Stimulated activated CD4-positive, alpha-beta T cell treated with anti-CD3 and anti-CD28 coated beads, TNF-alpha, amount 100 ng/mL, for 24 hours (primary cell): ENCODE measurements at places on chromosomes 2 and 18.

DNA sequence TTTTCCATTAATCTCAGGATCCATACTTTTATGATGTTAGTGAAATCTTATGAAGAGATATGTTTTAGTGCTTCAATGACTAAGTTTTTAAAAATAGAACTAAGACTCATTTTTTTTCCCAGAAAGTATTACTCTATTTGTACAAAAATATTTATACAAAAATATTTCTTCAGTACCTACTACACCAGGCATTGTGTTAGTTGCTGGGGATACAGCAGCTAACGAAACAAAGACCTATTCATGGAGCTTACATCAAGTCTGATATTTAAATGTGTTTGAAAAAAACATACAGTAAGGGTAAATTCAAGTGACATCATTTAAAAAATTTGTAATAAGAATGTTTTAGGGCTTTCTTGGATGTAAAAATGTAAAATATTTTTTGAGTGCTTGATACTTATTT is 11.6 kb downstream of the VAPA start:
- DNase-seq, result no peak

GRCh38 chr2:73896362-73897239 is 3.8 kb downstream of the ACTG2 start:
- DNase-seq, result no peak

DNA sequence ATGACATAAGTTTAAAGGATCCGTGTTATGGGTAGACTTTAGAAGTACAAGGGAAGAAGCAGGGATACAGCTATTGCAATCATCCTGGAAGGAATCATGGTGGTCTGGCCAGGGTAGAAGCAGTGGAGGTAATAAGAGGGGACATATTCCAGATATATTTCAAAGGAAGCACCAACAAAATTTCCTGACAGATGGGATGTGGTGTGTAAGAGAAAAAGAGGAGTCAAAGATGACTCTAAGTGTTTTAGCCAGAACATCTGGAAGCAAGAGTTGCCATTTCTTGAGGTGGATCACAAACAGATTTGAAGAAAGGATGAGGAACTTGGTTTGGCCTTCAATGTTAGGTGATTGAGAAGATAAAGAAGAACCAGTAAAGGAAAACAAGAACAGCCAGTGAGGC is 133.1 kb upstream of the CTAGE1 start:
- no peak for DNase-seq

DNA sequence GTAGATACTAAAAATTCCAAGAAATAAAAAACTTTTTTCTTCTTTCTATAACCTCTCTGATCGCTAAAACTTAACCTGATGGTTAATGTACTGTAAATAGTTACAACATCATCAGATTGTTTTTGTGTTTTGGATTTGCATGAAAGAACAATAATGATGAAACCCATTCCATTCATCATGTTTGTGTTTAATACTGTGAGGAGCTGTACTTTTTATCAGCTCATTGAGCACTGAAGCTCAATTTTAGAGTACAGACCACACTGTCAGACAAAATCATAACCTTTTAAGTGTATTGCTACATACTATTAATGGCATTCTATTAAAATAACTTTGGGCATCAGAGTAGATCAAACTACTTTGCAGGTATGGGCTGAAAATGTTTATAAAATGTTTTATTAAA is 14.8 kb upstream of the BBS5 start:
- no peak for DNase-seq

- DNase-seq, result no peak
These were observed 571.9 kb upstream of the PKDCC start for GRCh38 chr2:41475959-41476358.

GRCh38 chr18:36770315-36770946 is 58.4 kb downstream of the TPGS2 start:
- DNase-seq, result no peak

GRCh38 chr2:4528773-4529172 is 825.4 kb downstream of the DCDC2C start:
- DNase-seq, result no peak

DNA sequence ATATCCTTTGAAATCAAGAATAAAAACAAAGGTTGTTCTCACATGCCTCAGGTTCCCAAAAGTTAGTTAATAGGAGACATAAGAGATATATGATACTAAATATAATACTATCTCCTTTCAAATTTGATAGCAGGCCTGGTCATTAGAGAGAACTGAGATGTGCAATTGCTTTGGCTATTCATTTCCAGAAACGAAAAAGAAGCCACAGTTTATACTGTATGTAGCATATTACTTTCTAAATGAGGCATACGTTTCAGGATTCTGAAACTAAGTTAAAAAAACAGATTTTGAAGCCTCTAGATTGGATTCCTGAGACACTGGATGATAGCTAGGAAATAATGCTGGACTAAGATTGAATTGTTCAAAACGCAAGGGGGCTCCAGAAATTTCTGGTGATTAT is 7.1 kb downstream of the PPP1R1C start:
- DNase-seq, result no peak

- no peak for DNase-seq
These were observed 81.9 kb upstream of the UXS1 start for GRCh38 chr2:106275971-106276370.

DNA sequence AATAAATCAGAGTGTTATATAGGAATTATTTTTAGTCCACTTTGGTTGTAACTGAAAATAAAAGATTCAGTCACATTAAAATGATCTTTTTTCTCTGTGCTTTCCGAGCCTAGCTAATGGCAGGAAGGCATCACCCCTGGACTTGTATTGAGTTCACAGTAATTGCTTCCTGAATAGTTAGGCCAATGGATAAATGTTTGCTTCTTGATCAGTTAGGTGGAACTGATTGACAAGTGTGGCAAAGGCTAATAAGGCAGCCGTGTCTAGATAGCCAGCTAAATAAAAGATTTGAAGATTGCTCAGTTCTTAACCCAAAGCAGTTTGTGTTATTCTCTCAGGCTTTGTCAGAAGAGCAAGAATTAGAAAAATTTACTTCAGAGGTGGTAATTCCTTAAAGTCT is 20.8 kb downstream of the FAM171B start:
- DNase-seq, result no peak

DNA sequence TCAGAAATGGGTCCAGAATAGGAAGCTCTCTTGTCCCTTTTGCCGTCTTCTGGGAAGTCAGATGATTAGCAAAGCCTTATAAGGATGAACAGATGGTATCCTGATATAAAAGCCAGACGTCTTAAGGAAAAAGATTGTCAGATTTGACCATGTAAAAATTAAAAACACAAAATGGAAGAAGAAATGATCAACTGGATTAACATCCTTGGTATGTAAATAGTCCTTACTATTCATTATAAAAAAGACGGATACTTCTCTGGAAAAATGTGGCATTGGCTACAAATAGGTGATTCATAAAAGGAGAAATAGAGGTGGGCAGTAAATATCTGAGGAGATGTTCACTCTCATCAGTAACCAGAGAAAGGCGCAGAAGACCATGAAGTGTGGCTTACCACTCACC is 33.7 kb upstream of the SCLY start:
- DNase-seq, result no peak

GRCh38 chr2:12721566-12722446 is 5.1 kb downstream of the TRIB2 start:
- peak; percentile 29 for DNase-seq

DNA sequence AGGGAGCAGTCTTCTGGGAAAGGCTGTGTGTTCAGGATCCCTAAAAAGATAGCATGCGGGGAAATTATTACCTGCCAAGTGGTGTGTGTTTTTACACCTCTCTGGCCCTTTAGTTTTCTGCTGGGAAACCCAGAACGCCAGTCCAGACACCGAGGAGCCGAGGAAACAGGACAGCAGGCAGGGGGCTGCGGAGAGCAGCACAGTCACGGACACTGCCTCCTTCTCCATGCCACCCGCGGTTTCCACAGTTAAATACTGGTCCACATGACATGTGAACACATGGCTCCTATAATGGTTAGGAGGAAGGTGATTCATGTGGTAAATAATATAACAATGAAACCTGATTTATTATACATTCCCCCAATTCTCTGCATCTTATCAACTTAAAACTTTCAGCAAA is 20.4 kb downstream of the CNOT11 start:
- no peak for DNase-seq

DNA sequence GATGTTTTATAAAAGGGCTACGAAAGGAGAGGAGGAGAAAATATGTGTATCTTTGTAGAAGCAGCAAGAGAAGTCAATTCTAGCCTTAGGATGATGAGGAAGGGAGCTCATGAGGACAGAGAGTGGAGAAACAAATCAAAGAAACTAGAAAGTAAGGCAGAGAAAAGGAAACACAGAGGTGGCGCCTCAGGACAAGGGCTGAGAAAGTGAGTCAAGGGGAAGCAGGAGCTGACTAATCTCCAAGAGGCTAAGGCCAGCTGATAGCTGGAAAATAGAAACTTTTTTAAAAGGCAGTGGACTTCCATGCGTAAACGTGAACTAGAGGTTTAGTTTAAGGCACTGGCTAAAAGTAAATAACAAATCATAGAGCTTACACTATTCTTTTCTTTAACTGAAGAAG is 173.3 kb downstream of the ANKRD44 start:
- DNase-seq, result no peak

- no peak for DNase-seq
These were observed 324.3 kb upstream of the KLHL14 start for GRCh38 chr18:33097126-33097525.

- DNase-seq, result no peak
These were observed 19.7 kb upstream of the SAG start for GRCh38 chr2:233287871-233288270.

DNA sequence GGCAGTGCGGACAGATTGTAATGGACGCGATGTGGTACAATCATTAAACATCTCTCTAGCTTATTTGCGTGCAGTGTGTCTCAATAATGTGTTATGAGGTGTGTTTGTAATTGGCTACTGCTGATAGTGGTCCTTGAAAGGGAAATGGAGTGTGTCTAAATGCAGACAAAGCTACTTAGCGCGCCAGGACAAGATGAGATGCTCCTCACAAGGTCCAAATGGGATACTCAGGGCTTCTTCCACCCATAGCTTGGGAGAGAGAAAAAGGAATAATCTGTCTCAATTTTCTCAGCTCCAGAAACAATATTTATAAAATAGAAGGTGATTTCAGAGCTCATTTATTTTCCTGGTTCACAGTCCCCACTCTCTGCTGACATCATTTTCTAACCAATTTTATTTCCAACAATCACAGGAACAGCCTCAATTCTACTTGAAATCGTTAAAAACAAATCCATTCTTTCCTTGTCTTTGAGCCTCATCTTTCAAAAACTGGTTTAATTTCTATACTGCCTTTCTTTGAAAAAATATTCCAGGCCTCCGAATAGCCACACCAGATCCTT is 28.5 kb downstream of the GALNT14 start:
- no peak for DNase-seq

GRCh38 chr2:85388878-85389538 is 21.2 kb downstream of the CAPG start:
- DNase-seq, result no peak

- DNase-seq, result no peak
These were observed 630.6 kb upstream of the ZNF804A start for GRCh38 chr2:183967756-183968155.

DNA sequence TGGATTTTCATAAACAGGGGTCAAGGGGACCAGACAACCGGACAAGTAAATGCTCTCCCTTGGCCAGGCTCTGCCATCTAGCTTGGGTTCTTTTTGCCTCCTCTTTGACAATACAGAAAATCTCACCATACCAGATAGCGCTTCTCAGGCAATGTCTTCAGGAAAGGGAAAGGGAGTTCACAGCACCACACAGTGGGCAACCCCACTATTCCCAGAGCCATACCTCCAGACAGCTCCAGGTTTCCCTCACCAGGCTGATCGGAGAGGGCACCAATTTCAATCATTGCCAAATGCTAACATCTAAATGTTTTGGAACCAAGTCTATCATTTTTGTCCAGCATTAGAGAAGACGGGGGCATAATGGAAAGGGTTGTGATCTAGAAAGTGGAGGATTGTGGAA is 28.1 kb downstream of the CCDC68 start:
- no peak for DNase-seq

GRCh38 chr2:127407661-127408003 is 10.6 kb upstream of the PROC start:
- DNase-seq, result no peak

- DNase-seq, result no peak
These were observed 57.2 kb downstream of the NYAP2 start for GRCh38 chr2:225456619-225457260.

- no peak for DNase-seq
These were observed 177.7 kb upstream of the SMAD2 start for GRCh38 chr18:48108136-48108535.

- no peak for DNase-seq
These were observed 612 bp downstream of the DIPK1C start for GRCh38 chr18:74456349-74457042.

- DNase-seq, result peak; percentile 49
These were observed 18.9 kb upstream of the WDR33 start for GRCh38 chr2:127829845-127830246.

DNA sequence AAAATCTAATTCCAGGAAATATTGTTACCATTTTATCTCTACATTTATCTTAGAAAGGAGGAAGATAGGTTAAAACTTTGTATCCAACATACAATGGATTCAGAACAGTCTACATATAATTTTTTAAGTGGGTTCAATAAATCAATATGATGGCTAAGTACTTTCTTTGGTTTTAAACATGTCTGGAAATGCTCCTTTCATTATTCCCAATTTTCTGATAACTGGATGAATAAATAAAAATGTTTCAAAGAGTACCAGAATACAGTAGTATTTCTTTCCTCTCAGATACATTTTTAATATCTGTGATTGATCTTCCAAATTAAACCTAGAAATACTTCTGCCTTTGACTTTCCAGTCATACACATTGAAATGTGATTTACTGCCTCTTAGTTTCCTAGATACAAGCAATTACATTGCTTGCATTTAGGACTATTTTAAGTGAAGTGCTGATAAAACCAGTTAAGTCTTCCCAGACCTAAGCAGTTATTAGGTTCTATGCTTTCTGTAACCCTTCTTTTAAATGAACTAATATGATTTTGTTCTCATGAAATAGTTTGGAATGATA is 283.5 kb downstream of the CCDC178 start:
- no peak for DNase-seq

- DNase-seq, result no peak
These were observed 15.2 kb downstream of the IL18RAP start for GRCh38 chr2:102438111-102438510.

DNA sequence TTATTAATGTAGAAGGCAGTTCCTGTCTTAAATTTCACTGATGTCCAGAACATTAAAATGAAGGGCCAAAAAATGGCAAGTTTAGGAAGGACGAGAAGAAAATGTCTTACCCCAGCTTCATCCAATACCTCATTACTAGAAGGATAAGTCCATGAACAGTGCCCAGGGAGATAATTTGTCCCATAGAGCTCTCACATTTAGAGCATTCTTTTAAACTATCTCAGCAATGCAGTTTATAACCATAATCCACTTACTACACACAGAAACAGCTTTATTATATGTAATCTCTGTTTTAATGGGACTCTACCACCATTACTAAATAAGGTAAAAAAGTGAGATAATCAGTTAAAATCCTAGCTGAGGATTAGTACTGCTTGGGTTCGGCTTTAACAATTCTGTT is 142.5 kb downstream of the PARD3B start:
- DNase-seq, result no peak

- no peak for DNase-seq
These were observed 21.4 kb upstream of the TMEM177 start for GRCh38 chr2:119657466-119658145.

GRCh38 chr2:84768840-84769239 is 112.0 kb downstream of the TRABD2A start:
- no peak for DNase-seq

GRCh38 chr2:131022731-131023130 is 70.5 kb downstream of the FAM168B start:
- DNase-seq, result no peak

- no peak for DNase-seq
These were observed 364.3 kb upstream of the MEX3C start for GRCh38 chr18:51561821-51562220.
